Ascending aorta (tissue), 2 donors: ENCODE measurements at places on chromosomes 16 and 17.

GRCh38 chr16:86519649-86520316 is 9.5 kb downstream of the FOXF1 start:
- H3K4me3 ChIP-seq: no peak overlapping the region
- H3K36me3 ChIP-seq: no peaks in the 10 kb centered on the region
- DNase-seq: no peak
- H3K4me1 ChIP-seq: no peaks in the 10 kb centered on the region
- H3K27ac ChIP-seq: no peak overlapping the region

DNA sequence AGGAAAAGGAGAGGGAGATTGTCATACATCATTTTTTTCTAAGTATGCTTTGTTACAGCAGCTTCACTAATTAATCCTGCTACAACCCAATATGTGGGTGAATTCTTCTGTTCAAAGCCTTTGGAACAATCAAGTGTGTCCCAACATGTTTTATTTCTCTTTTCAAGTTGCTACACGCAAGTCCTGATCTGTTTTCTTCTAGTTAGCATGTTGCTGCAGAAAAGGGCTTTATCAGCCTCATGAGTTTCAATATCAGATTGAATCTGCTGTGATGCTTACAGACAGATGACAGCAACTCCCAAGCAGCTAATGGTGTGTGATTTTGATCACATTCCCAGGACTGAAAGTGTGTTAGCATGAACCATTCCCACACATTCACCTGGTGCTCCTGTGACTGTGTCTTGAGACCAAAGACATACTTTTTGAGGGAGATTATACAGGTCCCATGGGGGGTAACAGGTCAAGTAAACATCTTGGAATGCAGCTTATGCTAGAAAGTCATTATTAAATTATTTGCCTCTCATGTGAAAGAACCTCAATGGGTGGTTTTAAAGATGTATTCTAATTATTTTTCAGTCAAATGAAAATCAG is 96.9 kb upstream of the KCNJ16 start:
- no peak overlapping the region for H3K27ac ChIP-seq
- H3K36me3 ChIP-seq: no peaks in the 10 kb centered on the region
- H3K4me1 ChIP-seq: no peaks in the 10 kb centered on the region
- H3K27me3 ChIP-seq: no peaks in the 10 kb centered on the region
- H3K4me3 ChIP-seq: no peak overlapping the region
- DNase-seq: no peak

DNA sequence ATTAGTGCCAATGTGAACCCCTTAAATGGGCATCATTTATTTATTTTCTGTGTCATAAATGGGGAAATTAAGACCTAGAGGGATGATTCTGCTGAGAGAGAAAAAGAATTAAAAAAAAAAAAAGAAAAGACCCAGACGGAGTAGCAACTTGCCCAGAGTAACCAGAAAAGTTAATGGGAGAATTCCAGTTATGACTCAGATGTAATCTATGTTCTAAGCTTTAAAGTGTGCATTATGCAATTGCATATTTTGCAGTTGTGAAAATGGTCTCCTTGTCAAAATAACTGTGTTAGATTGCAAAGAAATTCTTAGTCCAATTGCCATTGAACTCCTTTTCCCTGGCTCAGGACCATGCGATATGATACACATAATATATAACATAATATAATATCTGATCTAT is 38.6 kb upstream of the TBX2 start:
- no peak overlapping the region for H3K27ac ChIP-seq
- H3K36me3 ChIP-seq: no peaks in the 10 kb centered on the region
- no peaks in the 10 kb centered on the region for H3K4me1 ChIP-seq

- no peak overlapping the region for H3K27ac ChIP-seq
- no peaks in the 10 kb centered on the region for H3K27me3 ChIP-seq
- H3K36me3 ChIP-seq: peaks cover 68% of the 10 kb centered on the region
- no peak overlapping the region for H3K4me3 ChIP-seq
- H3K4me1 ChIP-seq: peaks cover 20% of the 10 kb centered on the region
These were observed 14.9 kb downstream of the MYBBP1A start for GRCh38 chr17:4540224-4540651.

- no peaks in the 10 kb centered on the region for H3K4me1 ChIP-seq
- no peak overlapping the region for H3K4me3 ChIP-seq
- H3K27me3 ChIP-seq: no peaks in the 10 kb centered on the region
- H3K27ac ChIP-seq: no peak overlapping the region
These were observed 14.4 kb upstream of the ALOX12 start for GRCh38 chr17:6981426-6981825.

GRCh38 chr16:1723450-1724147 is 17.6 kb downstream of the MAPK8IP3 start:
- no peaks in the 10 kb centered on the region for H3K27me3 ChIP-seq
- peaks cover 5% of the 10 kb centered on the region for H3K4me1 ChIP-seq
- peak overlapping the region; percentile 50 for H3K27ac ChIP-seq
- no peak overlapping the region for H3K4me3 ChIP-seq

DNA sequence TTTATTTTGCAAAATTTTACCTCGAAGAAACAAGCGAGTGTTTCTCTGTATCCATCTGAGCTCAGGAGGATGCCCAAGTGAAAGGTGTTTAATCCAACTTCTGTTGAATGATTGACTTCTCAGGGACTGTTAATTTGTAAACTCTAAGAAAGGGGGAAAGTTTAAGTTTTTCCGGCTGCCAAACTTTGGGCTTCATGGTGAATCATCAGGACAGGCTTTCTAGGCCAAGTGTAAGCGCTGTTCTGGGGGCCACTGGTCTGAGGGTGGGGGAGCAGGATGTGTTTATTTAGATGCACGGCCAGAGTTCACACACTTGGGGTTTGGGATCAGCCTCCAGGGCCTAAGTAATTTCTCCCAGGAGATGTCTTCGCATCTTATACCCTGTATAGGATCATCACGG is 110.4 kb downstream of the PITPNC1 start:
- no peaks in the 10 kb centered on the region for H3K36me3 ChIP-seq
- peaks cover 4% of the 10 kb centered on the region for H3K4me1 ChIP-seq
- no peak overlapping the region for H3K27ac ChIP-seq
- H3K27me3 ChIP-seq: no peaks in the 10 kb centered on the region
- DNase-seq: no peak

DNA sequence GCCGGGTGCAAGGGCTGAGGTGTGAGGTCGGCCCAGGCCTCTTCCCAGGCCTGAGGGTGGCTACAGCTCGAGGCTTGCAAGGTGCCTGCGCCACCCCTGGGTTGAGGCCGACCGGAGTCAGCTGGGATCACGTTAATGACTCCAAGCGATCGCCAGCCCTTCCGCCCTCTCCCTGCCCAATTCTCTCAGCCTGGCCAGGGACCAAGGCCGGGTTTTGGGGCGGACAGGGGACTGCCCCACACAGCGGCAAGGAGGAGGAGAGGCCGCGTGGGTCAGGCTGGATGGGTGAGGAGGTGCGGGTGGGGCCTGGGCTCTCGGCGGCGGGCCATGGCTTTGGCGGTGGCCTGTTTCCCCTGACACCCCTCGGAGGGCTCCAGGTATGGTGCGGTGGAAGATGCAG is 3.2 kb upstream of the WDR24 start:
- no peak overlapping the region for H3K27ac ChIP-seq
- no peaks in the 10 kb centered on the region for H3K36me3 ChIP-seq
- peaks cover 28% of the 10 kb centered on the region for H3K27me3 ChIP-seq
- no peak for DNase-seq

- H3K27me3 ChIP-seq: no peaks in the 10 kb centered on the region
- H3K4me1 ChIP-seq: no peaks in the 10 kb centered on the region
These were observed 568.7 kb upstream of the HSBP1 start for GRCh38 chr16:83238949-83239691.

DNA sequence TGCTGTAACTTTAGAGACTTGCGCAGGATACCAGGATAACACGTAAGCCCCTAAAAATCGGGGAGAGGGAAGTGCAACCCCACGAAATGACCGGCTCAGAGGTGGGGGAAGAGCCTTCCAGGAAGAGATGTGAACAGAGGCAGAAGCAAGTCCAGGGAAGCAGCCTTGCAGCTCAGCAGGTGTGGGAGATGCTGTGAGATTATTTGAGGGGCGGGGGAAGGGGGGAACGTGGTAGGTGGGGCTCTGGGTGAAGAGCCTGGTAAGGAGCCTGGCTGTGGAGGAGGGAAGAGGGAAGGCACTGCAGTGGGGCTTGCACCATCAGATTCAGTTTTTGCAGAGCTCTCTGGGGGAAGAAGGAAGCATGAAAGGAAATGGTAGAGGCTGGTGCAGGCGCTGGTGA is 95.4 kb upstream of the CACNG5 start:
- no peak overlapping the region for H3K27ac ChIP-seq
- H3K36me3 ChIP-seq: no peaks in the 10 kb centered on the region
- H3K4me1 ChIP-seq: no peaks in the 10 kb centered on the region
- DNase-seq: no peak
- H3K4me3 ChIP-seq: no peak overlapping the region
- no peaks in the 10 kb centered on the region for H3K27me3 ChIP-seq

GRCh38 chr17:5555254-5555653 is 29.1 kb downstream of the NLRP1 start:
- no peaks in the 10 kb centered on the region for H3K4me1 ChIP-seq
- no peaks in the 10 kb centered on the region for H3K27me3 ChIP-seq
- H3K36me3 ChIP-seq: peaks cover 58% of the 10 kb centered on the region
- H3K4me3 ChIP-seq: no peak overlapping the region

GRCh38 chr16:27839419-27839818 is 224.1 kb downstream of the GSG1L start:
- H3K27me3 ChIP-seq: no peaks in the 10 kb centered on the region
- no peaks in the 10 kb centered on the region for H3K36me3 ChIP-seq
- no peak overlapping the region for H3K27ac ChIP-seq
- H3K4me1 ChIP-seq: no peaks in the 10 kb centered on the region

DNA sequence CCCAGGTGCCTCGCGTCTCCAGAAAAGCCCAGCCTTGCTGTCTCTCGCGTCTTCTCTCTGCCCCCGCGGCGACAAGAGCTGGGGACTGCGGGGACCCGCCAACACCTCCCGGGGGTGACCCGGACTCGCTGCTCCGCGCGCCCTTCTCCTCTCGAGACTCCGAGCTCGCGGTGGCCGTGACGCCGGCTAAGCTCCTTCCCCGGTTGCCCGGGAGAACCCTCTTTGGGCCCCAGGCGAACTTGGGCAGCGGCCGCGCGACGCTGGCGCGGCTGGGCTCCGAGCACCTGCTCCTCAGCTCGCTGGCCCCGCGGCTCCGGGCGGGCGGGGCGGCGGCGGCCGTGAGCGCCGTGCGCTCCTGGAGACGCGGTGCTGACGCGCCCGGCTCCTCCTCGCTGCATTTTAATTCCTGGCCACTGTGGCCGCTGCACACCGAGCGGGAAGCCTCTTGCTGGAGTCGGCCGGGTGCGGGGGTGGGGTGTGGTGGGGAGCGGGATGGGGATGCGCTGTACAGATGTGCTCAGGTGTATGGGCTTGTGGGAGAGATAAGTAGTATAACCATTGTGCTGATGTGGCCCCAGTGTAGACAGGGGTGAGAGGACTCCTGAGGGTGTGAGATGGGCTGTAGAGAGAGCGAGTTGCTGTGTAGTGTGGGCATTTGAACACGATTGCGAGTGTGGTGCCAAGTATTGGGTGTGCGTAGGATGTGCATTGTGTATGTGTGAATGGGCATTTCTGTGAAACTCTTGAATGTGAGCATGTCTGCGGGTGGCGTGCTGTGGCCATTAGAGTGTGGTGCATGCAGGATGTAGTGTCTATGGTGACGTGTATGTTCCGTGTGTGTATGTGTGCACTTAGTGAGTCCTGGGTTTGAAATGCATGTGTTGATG is at the start of gene ASIC2:
ASIC2 (minus strand) TSS at position 315 of the 887 bp plus-strand sequence.
- H3K36me3 ChIP-seq: no peaks in the 10 kb centered on the region
- no peak within 1 kb of the TSS for H3K27ac ChIP-seq
- H3K4me1 ChIP-seq: no peaks in the 10 kb centered on the region
- no peak for DNase-seq
- H3K4me3 ChIP-seq: peak within 1 kb of the TSS; percentile 34

DNA sequence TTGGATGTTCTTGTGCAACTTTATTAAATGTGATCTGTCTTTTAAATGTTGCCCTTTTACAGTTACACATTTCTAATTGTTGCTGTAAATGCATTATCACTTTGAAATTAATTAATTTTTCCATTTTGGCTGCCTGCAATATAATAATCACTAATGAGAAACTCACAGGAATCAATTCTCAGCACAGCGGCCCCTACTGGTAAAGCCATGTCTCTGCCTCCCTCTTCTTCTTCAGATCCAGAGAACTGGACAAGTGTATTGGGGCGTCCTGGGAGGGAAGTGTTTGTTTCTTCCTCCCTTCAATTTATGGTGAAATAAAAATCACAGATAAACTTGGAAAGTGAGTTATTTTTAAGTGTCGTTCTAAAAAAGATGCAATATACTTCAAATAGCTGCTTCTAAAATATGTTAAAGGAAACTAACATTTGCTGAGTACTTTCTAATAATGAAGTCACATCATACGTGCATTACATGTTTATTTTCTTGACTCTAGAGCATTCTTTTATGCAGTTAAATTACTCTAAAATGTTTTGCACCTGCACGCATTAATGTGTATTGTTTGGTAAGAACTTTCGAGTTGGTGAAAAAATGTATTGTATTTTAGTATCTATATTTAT is 338.0 kb downstream of the WWOX start:
- no peak overlapping the region for H3K4me3 ChIP-seq
- H3K27me3 ChIP-seq: no peaks in the 10 kb centered on the region
- no peak for DNase-seq
- no peaks in the 10 kb centered on the region for H3K36me3 ChIP-seq
- H3K27ac ChIP-seq: no peak overlapping the region

DNA sequence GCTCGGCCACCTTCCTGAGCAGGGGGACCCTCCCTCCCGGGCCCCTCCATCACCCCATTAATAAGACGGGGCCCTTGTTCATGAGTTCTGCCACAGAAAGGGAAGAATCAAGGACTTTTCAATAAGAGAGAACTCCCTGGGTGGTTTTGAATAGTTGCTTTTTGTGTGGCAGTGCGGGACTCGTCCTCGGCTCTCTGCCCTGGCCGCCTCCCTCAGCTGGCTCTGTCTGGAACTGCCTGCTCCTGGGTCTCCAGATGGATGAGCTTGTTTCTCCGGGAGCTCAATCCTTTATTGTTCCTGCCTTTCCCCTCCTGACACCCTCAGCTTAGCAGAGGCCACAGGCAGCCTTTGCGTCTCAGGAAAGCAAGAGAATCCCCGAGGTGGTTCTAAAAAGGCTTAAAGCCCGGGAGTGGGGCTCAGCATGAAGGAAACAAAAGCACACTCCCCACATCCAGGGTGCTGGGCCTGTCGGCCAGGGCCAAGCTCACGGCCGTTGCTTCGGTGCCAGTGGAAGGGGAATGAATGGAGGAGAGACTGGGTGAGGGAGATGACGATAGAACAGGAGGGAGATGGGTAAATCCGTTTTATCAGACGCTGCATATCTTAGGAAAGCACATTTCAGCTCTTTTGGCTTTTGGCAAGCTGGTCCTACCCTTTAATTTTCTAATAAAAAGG is 60.2 kb downstream of the RAI1 start:
- no peak overlapping the region for H3K27ac ChIP-seq
